ENCODE measurements at places on chromosomes 16 and 17. TPM values are rescaled to one million over a fixed set of nuclear protein-coding genes. Genes with fewer than 3 reads are reported as not detected.

GRCh38 chr16:88013091-88013609, 61.9 kb downstream of the BANP start:
- H3K27me3 ChIP-seq = no peaks in the 10 kb centered on the region
- peaks cover 40% of the 10 kb centered on the region for H3K36me3 ChIP-seq
- no peak overlapping the region for H3K4me3 ChIP-seq
- H3K27ac ChIP-seq = peak overlapping the region; percentile 84

GRCh38 chr17:39939588-39940419, 12.3 kb downstream of the LRRC3C start:
- no peak for DNase-seq
- no peak overlapping the region for H3K27ac ChIP-seq
- H3K27me3 ChIP-seq = no peaks in the 10 kb centered on the region
- H3K4me1 ChIP-seq = peaks cover 6% of the 10 kb centered on the region
- H3K4me3 ChIP-seq = no peak overlapping the region

Gene SGF29
- 29.7 TPM for total RNA-seq

Gene ARL5C
- not detected for total RNA-seq

DNA sequence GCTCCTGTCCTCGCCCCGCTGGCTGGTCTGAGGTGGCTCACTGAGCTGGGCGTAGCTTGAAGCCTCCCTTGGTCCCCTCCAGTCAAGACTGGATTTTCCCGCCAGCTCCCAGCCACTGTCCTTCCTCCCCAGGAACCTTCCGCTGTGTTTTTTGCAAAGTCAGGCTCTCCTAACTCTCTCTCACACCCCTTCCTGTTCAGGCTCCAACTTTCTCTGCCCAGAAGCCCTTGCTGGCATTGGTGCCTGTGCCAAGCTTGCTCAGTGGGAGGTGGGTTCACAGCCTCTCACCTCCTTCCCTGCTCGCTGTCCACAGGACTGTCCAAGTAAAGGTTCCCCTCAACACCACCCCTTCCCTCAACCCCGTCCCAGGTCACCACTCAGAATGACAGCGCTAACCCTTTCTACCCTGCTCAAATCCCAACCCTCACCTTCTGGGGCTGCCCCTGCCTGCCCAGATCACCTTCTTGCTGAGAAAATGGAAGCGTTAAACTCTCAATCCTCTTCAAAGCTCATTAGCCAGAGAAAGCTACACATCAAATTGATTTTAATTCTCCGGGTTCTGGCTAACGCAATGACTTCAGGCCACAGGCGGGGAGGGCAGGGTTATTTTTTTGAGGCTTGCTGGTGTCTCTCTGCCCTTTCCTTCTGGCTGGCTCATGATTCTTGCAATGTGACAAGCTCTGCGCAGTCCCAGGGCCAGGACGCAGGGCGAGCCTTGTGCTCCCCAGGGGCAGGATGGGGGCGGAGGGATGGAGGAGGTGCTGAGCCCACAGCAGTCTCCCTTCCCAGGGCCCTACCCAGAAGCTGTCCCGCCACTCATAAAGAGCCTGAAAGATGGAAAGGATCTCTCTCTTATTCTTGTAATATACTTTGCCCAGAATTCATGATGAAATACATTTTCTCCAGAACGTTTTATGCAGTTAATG, 357.2 kb upstream of the TNRC6C start:
- H3K4me3 ChIP-seq = no peak overlapping the region
- no peak for DNase-seq
- peak overlapping the region; percentile 93 for H3K27ac ChIP-seq
- H3K4me1 ChIP-seq = peaks cover 28% of the 10 kb centered on the region
- H3K36me3 ChIP-seq = no peaks in the 10 kb centered on the region

Gene PRAC2
- total RNA-seq = not detected

DNA sequence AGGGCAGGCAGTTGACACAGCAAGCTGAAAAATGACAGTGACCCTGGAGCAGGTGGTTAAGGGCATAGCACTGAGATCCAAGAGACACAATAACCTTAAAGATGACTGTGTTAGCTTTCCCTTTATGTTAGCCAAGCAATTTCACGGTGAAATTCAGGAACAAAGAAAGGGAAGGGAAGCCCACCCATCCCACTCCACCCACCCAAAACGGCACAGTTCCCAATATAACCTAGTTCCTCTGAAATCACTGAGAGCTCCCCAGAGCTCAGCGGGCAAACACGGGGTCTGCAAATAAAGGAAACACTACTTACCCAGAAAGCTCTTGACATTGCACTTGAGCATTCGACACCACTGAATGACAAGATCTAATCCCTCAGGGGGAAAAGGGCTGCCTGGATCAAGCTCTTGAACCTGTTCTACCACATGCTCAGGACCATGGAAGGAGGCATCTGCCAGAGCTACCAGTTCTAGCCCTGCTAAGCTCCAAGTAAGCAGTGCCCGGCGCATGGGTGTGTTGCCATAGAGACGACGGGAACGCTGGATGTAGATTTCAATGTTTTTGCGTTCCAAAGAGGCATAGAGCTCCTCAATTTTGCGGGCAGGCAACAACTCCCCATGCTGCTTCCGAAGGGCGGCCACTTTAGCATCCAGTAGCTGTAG, 10.6 kb downstream of the BLTP2 start:
- no peaks in the 10 kb centered on the region for H3K27me3 ChIP-seq
- H3K4me1 ChIP-seq = no peaks in the 10 kb centered on the region
- no peak overlapping the region for H3K4me3 ChIP-seq
- DNase-seq = no peak
- H3K36me3 ChIP-seq = peaks cover 72% of the 10 kb centered on the region

Gene B3GNT9
- 44.9 TPM for total RNA-seq

Data from osteocyte (in vitro differentiated cells).